ENCODE measurements at places on chromosomes 1 and 21.
A peak's percentile ranks its signal among the peaks of the same experiment; 100 is the strongest.

GRCh38 chr1:193614817-193615216, 428.4 kb upstream of the B3GALT2 start:
- DNase-seq = no peak

GRCh38 chr1:209900734-209901133, 37.3 kb upstream of the SYT14 start:
- DNase-seq = no peak

DNA sequence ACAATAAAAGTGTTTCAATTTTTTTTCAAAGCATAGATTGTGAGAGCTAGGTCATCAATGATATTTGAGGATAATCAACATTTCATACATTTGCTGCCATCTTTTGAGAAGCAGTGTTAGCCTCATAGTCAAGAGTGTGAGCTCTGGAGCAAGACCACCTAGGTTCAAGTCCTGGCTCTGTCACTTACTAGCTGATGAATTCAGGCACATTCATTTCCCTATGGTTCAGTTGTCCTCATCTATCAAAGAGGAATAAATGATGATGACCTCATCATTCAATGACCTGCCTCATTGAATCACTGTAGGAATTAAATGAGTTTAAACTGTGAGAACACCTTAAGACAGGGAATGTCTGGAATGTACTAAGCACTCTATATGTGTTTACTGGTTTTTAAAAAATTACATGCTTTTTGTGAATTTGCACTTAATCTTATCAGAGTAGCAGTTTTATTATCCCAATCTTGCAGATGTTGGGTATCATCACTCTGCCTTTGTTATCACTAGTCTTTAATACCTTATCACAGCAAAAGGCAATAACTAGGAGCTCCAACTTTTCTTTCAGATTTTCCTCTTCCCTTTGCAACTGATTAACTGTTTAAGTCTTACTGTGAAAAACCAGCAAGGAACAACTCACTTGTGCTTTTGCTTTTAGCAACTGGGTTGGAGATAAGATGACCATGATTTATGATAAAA, 47.4 kb downstream of the SLC30A10 start:
- DNase-seq = no peak

- DNase-seq = no peak
Observed at GRCh38 chr1:174974711-174975119, 25.0 kb upstream of the CACYBP start.

DNA sequence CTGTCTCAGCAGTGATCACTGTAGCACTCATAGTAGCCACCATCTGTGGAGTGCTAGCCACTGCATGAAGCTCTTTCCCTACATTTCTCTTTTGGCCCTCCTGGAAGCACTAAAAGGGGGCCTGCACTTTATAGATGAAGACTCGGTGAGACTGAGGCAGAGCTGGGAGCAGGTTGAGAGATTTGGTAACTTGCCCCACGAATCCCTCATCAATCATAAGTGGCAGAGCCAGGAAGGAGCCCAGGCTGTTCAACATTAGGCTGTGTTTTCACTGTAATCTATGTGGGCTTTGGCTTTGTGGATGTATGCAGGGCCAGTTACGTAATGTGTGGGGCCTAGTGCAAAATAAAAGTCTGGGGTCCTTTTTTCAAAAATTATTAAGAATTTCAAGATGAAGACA, 13.3 kb upstream of the ETV3 start:
- no peak for DNase-seq

GRCh38 chr1:235939480-235939775, 72.7 kb upstream of the LYST start:
- no peak for DNase-seq

DNA sequence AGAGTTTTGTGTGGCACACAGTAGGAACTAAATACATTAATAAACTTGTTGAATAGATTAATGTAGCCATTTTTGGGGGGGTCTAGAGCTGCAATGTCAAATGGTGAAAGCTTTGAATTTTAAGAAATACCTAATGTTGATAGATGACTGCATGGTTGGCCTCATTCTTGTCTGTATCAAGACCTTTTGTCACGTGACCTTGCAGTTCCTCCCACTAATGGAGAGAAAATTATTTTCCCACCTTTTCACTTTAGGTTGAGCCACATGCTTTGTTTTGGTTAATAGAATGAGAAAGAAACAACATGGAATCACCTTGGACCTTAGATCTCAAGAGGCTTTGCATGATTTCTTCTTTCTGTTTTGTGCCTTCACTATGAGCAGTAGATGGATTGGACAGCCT, 223.6 kb upstream of the DEPDC1 start:
- no peak for DNase-seq

- no peak for DNase-seq
Observed at GRCh38 chr1:169110689-169111447, 4.4 kb downstream of the ATP1B1 start.

DNA sequence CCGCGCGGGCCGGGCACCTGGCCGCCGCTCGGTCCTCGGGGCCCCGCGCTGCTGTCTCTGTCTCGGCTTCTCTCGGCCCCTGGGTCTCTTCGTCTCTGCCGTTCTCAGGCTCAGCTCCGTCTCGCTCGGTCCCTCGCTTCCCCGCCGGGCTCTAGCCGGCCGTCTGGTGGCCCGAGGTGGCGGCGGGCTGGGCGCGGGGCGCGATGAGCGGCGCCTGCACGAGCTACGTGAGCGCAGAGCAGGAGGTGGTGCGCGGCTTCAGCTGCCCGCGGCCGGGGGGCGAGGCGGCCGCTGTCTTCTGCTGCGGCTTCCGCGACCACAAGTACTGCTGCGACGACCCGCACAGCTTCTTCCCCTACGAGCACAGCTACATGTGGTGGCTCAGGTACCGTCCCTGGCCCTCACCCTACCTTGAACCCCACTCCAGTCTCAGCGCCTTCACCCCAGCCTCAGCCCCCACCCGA, 355 bp downstream of the SHISAL2A start:
- no peak for DNase-seq

GRCh38 chr1:112818990-112819689, 104.0 kb upstream of the PPM1J start:
- DNase-seq = no peak

GRCh38 chr1:230109066-230109465, 42.0 kb downstream of the GALNT2 start:
- DNase-seq = no peak

DNA sequence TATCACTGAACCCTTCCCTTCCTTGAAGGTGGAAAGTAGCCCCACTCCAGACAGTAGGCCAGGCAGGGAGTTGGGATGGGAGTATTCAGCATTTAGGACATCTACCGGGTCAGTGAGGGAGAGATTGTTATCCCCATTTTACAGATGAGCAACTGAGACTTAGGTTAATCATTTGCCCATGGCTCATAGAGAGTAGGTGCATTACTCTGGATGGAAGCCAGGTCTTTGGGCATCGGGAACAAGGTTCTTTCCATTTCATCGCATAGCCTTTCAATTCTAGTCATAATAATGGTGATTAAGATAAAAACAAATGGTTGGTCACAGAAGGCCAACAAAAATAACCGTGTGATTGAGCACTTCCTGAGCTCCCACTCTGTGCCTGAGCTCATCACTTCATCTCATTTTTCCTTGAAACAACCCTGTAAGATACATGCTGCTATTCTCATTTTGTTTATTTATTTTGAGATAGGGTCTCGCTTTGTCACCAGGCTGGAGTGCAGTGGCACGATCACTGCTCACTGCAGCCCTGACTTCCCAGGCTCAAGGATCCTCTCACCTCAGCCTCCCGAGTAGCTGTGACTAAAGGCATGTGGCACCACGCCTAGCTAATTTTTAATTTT, 64.8 kb downstream of the NAV1 start:
- no peak for DNase-seq

GRCh38 chr1:227766015-227766634, 30.9 kb downstream of the SNAP47 start:
- no peak for DNase-seq

GRCh38 chr1:172763057-172763456, 104.2 kb downstream of the FASLG start:
- DNase-seq = no peak

DNA sequence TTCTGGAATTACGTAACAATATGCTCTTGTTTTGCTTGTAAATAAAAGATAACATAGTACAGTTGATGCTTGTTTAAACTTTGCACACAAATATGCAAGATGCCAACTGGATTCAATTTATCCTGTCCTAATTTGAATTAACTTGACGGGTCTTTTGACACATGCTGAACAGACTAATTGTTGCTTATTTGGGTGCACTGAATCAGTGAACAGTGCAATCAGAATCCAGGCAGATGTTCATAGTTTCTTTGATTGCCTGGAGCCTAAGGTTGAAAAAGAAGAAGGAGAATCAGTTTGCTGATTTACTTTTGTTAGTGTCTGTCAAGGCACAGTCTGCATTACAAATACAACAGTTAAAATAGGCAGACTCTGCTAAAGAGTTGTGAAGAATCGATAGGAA, 307.9 kb downstream of the COL11A1 start:
- DNase-seq = no peak

GRCh38 chr1:59978511-59978910, 51.9 kb upstream of the CYP2J2 start:
- no peak for DNase-seq

DNA sequence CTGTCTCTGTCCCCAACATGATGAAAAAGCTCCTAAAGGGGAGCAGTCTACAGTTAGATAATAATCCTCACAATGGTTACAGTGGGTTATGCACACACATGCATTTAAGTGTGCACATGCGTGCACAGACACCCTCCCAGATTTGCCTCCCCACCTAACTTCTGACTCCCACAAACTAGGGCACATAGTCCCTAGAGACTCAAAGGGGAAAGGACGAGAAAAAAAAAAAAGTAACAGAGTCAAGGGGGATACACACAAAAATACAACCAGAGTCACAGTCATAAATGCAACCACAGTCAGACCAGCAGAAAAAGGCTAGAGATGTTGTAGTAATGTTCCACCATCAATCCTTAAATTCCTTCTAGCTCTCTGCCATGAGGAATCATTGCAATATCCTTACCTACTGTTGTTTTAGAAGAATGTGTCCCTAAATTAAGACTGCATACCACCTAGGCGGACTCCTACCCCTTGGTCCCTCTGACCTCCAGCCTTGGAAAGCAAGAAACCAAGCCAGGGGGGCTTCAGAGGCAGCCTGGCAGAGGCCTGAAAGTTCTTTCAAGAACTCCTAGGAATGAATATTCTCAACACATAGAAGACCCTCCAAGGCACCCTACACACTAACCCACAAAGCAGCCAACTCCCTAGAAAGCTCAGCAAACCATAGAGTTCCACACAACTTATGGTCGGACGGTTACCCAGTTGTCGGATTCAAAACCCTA, 1.3 kb downstream of the CRTC2 start:
- no peak for DNase-seq

- DNase-seq = no peak
Observed at GRCh38 chr21:43849532-43850299, 15.3 kb upstream of the AGPAT3 start.

GRCh38 chr1:111604931-111605330, 14.7 kb upstream of the RAP1A start:
- no peak for DNase-seq

DNA sequence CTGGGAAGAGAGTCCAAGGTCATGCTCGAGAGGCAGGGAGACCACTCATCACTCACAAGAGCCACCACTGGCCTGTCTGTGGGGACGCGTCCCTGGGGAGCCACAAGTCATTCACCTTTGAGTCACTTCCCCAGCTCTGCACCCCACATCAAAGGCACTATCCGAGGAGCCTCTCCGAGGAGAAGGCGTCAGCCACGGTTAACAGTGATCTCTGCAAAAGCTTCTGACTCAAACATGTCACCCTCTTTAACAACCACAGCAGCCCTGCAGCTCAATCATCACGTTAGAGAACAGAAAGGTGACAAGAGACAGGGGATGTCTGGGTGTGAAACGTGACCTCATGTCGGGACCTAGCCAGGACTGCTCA, 9.0 kb downstream of the LRRC47 start:
- no peak for DNase-seq

DNA sequence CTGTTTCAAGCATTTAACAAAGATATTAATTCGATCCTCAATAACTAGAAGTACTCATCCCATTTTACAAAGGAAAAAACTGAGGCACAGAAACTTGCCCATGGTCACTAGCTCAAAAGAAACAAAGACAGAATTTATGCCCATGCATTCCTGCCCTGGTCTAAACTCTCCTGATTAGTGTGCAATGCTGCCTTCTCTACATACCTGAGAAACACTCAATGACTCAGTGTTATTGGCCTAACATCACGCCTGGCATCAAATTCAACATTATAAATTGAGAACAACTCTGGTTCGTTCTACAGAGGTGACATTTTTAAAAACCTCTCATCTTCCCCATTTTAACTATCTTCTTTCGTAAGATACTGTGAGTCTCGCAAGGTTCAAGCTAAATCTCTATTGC, 5.2 kb downstream of the APP start:
- DNase-seq = no peak

DNA sequence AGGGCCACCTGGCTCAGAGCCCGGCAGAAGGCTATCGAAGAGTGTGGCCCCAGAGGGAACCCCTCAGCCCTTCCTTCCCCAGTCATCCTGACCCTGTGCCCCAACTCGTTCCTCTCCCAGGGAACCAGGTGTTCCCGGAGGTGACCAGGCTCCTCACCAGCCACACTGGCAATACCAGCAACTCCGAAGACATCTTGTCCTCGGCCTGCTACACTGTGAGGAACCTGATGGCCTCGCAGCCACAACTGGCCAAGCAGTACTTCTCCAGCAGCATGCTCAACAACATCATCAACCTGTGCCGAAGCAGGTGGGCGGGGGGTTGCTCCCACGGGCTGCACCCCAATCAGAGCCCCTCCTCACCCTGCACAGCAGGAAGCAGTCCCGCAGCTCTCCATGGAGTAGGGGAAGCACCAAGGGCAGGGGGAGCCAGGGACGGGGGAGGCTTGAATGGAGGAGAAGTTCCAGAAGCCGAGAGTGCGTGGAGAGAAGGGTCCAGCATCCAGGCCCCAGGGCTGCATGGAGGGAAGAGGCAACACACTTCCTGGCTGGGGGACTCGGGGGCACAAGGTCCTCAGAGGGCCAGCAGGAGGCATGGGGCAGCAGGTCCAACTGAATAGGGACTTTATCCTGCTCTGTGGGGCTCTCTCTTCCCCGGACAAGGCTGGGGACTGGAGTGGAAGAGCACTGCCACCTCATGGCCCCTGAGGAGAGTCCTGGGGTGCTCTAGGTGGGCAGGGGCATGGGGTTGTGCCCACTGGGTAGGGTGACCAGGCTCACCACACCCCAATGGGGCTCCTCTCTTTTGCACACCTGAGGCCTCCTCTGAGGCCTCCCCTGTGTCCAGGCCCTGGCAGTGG, 41.7 kb downstream of the PKP1 start:
- no peak for DNase-seq

GRCh38 chr1:9465640-9466039, 73.6 kb upstream of the SLC25A33 start:
- DNase-seq = no peak

- DNase-seq = no peak
Observed at GRCh38 chr1:117629625-117630422, 24.0 kb downstream of the TENT5C start.

- peak; percentile 68 for DNase-seq
Observed at GRCh38 chr1:183159960-183160359, 26.1 kb upstream of the LAMC2 start.

DNA sequence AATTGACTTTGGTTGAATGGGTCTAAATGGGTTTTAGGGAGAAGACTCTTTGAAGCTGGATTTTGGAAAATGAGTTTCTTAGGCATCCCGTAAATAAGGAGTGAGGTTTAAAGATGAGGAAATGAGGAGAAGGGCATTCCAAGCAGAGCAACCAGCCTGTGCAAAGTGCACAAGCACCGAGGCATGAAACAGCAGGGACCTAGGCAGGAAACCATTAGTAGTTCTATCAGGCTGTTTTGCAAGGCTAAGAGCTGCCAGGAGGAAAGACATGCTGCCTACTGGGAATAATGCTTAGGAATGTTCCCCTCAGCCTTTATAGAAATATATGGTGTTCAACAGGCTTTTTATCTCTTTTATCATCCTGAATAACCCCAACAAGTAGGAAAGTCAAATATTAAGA, 153.1 kb upstream of the FGGY start:
- DNase-seq = peak; percentile 37
